ENCODE measurements at places on chromosomes 3 and 15. TPM values are rescaled to one million over a fixed set of nuclear protein-coding genes. Genes with fewer than 3 reads are reported as not detected.
A peak's percentile ranks its signal among the peaks of the same experiment; 100 is the strongest.

Gene MINAR1
- 0.15 TPM for total RNA-seq

Gene PIERCE2
- total RNA-seq, result 2.2 TPM

DNA sequence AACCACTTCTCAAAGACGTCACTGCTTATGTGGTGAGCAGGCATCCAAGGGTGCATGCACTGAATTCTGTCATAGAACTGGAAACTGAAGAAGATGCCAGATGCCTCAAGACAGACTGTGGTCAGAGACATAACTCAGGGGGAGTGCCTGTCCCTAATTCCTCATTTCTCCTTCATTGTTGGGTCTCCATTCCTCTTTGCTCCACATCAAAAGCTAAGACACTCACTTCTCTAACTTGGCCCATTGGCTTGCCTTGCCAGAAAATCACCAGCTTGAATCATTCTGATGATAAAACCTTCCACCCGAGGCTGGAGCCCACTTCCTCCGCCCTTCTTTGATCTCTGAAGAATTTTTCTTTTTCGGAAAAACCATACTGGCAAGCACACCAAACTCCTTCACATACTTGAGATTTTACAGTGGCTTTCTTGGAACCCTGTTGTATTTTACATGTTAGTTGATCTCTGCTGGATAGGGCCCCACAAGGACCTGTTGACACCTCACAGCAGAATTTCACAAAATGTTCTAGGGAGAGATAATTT lies 69.9 kb downstream of the COL8A1 start:
- no peaks in the 10 kb centered on the region for H3K36me3 ChIP-seq
- no peak for DNase-seq
- H3K27me3 ChIP-seq, result no peaks in the 10 kb centered on the region
- H3K4me1 ChIP-seq, result no peaks in the 10 kb centered on the region
- H3K4me3 ChIP-seq, result no peak overlapping the region

Gene TMEM45A
- 1.7 TPM for total RNA-seq

GRCh38 chr3:30770387-30770786 lies 124.1 kb downstream of the GADL1 start:
- H3K4me3 ChIP-seq, result no peak overlapping the region
- DNase-seq, result peak; percentile 21
- no peak overlapping the region for H3K27ac ChIP-seq

DNA sequence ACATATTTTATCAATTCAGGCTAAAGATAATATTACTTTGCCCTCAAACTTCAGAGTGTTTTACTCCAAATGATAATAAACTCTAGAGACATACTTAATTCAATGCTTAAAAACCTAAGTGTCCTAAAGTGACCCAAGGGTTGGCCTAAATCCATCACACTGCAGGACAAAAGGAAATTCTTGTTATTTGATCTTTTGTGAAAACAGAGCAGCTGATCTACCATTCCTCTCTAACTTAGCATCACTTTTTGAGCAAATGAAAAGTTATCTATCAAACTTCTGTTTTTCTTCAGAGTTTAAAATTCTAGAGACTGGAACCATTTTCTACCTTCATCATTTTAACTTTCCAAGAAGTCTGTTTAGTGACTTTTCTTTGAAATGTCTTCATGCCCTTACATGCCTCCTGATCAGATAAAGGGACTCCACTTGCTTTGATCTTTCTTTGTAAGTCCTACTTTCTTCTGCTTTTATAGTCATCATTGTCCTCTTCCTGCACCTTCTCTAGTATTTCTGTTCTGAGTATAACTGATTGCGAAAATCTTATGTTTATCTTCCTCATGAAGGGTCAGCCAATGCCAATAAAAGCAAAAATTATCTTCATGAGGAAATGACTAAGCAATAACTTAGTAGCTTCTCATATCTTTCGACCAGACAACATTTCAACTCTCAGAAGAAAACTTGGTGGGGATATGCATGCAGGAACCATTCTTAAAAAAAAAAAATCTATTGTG lies 378.7 kb upstream of the TGFBR2 start:
- no peak overlapping the region for H3K27ac ChIP-seq
- H3K4me3 ChIP-seq, result no peak overlapping the region
- no peaks in the 10 kb centered on the region for H3K36me3 ChIP-seq

- H3K36me3 ChIP-seq, result no peaks in the 10 kb centered on the region
- H3K27me3 ChIP-seq, result no peaks in the 10 kb centered on the region
- H3K4me1 ChIP-seq, result peaks cover 37% of the 10 kb centered on the region
- DNase-seq, result peak; percentile 59
Measured at GRCh38 chr3:169966951-169967915, 626 bp downstream of the SEC62 start.

Gene CCRL2
- 16.3 TPM for total RNA-seq

DNA sequence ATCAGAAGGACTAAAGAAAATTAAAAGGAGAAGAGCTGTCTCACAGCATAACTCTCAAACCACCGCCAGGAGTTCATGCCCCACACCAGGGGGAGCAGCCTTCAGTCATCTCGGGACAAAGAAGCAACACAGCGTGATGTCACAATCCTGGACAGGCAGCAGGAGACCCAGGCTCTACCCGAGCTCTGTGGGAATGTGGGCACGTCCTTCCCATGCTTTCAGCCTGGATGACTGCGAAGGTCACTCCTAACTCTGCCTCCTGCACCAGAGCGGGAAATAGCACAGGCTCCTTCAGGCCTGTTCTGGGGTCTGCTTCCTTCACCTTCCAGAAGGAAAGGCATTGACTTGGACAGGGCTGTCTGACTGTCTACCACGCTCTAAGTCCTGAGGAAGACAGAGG lies 31.3 kb downstream of the NOX5 start:
- no peak overlapping the region for H3K27ac ChIP-seq
- H3K27me3 ChIP-seq, result no peaks in the 10 kb centered on the region
- H3K4me1 ChIP-seq, result no peaks in the 10 kb centered on the region
- H3K4me3 ChIP-seq, result no peak overlapping the region

DNA sequence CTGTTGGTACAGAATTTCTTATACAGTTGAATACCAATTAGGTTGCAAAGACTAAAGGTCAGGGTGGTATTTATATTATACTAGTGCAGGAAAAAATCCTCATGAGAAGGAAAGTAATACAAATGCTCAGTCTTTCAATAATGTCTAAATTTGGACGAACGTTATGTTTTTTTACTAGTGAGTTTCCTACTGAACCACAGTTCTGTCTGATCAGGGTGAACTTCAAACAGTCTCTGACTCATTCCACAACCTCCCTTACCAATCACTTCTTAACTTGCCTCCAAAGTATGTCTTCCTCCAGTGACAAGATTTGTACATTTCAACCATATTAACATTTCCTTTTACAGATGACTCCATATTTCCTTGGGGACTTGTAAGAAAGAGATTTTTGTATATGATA lies 3.4 kb downstream of the TMEM212 start:
- no peak overlapping the region for H3K4me3 ChIP-seq
- H3K36me3 ChIP-seq, result no peaks in the 10 kb centered on the region
- no peaks in the 10 kb centered on the region for H3K27me3 ChIP-seq

Data from upper lobe of left lung (tissue), 6 donors.